Peyer's patch (tissue), 4 donors: ENCODE measurements at places on chromosomes 1 and 21. TPM values are rescaled to one million over a fixed set of nuclear protein-coding genes. Genes with fewer than 3 reads are reported as not detected.

IL10RB gene
- total RNA-seq = 95.6 TPM

SUSD4 gene
- total RNA-seq = not detected

FLG2 gene
- 0.18 TPM for total RNA-seq

ERG gene
- 5.1 TPM for total RNA-seq

GATAD2B gene
- total RNA-seq = 22.3 TPM

VASH2 gene
- 0.85 TPM for total RNA-seq

SLC35D1 gene
- 33.4 TPM for total RNA-seq
